ENCODE measurements at places on chromosomes 4 and X.
A peak's percentile ranks its signal among the peaks of the same experiment; 100 is the strongest.

- DNase-seq, result no peak
Observed at GRCh38 chr4:145301386-145302080, 121.1 kb upstream of the OTUD4 start.

GRCh38 chr4:8077181-8078108 lies 81.2 kb downstream of the ABLIM2 start:
- DNase-seq, result no peak

DNA sequence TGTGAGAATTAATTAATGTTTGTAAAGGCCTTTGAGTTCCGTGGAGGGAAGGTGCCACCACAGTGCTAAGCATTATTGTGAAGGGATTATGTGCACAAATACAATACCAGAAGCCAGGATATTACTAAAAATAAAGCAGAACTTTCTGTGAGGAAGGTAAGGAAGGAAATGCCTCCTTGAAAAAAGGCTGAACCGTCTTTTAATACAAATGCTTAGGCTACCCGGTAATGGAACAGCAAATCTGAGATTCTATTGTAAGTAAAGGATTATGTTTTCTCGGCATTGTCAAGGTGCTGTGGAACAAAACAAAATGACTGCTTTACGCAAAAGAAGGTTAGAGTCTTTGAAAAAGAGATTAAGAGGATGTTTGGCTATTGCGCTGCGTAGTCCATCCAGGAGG lies 57.9 kb upstream of the SPRY1 start:
- no peak for DNase-seq

GRCh38 chr4:113483131-113483530 lies 278.4 kb downstream of the CAMK2D start:
- no peak for DNase-seq

DNA sequence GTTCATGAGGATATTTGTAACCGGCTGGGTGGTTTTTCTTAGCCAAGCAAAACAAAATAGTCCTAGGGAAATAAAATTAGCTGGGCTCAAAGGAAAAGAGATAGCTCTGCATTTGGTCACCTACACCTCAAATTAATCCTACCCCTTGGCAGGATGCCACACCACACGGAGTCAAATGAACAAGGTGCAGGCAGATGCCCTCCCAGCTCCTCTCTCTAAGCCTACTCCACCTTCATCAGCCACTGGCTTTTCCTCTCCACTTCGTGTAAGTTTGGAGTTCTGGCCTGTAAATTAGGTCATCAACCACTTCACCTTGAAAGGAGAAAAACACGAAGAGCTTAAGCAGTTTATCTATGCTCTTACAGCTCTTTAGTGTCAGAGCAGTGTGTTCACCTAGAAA lies 1.4 kb downstream of the DDIT4L start:
- DNase-seq, result no peak

GRCh38 chr4:75040703-75041102 lies 107.8 kb downstream of the PARM1 start:
- no peak for DNase-seq

GRCh38 chr4:162170509-162170908 lies 6.7 kb upstream of the FSTL5 start:
- DNase-seq, result no peak

DNA sequence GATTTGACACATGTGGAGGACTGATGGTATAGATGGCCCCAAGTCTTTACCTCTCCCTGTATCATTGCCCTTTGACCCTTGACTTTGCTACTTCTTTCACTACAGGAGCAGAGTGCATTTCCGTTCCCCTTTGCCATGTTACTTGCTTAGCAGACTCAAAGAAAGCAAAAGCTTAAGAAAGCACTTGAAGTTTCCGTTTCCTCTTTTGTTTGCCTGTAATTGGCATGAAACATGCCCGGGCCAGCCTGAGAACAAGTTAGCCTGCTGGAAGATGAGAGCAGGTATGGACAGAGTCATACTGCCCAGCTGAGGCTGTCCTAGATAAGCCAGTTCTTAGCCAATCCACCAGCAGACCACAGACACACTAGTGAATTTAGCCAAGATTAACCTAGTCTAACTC lies 206.0 kb downstream of the BCOR start:
- DNase-seq, result no peak

DNA sequence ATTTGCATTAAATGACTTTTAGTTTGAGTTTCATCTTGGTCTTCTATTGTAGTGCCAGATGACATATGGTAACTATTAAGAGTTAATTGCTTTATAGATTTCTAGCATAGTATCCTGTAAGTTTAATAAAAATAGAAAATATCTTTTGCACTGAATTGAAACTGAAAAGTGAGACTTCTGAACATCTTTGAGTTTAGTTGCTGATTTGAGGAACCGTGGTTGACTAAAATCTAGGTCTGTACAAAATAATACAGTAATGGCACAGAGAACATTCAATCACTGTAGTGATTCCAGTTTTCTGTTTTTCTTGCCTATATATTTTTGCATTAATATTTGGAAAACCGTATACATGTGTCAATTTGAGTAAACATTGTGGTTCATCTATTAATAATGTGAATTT lies 60.7 kb downstream of the SPATA4 start:
- no peak for DNase-seq

DNA sequence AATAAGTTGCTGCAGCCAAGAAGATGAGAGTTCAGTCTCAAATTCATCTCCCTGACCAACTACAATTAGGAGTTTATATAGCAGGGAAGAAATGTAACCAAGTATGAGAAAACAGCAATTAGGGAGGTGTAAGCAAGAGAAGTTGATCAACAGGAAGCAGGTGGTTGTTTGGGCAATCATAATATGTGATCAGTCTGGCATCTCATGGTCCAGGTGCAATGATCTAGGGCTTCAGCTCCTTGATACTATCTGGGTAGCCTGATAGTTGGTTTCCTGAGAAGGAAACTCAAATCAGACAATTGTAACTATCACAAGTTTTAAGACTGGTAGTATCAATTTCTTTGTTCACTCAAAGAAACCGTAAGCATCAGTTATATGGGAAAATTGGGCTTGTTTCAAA lies 1574.3 kb upstream of the PABPC4L start:
- no peak for DNase-seq

DNA sequence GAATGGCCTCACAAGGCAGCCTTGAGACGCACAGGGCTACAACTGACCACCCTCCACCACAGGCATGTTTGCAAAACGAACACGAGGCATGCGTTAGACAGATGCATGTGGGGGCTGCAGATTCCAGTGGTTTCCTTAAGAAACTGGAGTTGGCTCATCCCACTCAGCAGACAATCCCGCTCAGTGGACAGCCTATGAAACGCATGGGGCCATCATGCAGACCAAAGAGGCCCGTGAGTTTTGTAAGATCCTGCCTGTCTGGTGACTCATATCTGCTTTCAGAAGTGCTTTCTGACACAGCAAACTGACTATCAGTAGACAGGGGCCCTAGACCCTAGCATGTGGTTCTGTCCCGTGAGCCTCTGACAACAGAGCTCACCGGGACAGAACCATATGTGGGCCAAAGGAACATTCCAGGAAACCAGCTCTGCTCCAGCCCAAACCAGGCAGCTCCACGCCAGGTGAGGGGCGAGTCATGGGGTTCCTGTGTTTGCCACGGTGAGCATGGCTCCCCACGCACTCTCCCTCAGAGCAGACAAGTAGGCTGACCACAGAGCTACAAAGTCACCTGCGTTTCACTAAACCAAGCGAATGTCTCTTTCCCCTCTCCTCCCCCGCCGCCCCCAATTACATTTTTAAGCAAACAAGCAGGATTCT lies 74.4 kb downstream of the MTMR1 start:
- DNase-seq, result no peak

DNA sequence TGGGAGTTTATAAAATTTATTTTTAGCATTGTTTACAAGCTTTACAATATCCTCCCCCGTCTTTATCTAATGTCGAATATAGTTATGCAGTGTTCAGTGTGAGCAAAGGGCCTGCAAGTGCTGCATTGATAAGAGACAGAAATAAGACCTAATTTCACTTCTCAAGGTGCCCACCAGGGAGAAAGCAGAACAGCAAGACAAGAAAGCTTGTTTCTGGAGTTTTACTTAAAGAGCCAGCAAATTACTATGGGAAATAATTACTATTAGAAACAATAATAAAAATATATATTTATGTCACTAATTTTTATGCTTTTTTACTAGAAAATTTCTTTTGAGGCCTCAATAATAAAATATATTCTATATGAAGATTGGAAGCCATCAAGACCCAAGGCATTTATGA lies 2677.7 kb downstream of the ARAP2 start:
- no peak for DNase-seq

GRCh38 chrX:101357166-101357795 lies 8.7 kb upstream of the TIMM8A start:
- peak; percentile 14 for DNase-seq

GRCh38 chrX:8971116-8971515 lies 62.8 kb downstream of the FAM9B start:
- DNase-seq, result peak; percentile 48

DNA sequence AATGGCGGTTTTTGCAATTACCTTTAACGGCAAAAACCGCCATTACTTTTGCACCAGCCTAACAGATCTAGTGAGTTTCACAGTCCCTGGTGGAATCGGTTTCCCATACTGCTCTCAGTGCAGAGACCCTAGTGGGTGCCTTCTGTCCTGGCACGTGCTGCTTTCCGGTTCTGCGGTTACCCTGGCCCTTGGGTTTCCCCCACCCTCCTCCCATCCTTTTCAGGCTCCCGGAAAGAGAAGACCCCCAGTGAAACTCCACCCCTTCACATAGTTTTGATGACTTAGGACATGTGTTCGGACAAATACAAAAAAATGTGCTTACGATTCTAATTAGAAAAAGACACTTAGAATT lies 36.9 kb downstream of the NLGN3 start:
- no peak for DNase-seq

DNA sequence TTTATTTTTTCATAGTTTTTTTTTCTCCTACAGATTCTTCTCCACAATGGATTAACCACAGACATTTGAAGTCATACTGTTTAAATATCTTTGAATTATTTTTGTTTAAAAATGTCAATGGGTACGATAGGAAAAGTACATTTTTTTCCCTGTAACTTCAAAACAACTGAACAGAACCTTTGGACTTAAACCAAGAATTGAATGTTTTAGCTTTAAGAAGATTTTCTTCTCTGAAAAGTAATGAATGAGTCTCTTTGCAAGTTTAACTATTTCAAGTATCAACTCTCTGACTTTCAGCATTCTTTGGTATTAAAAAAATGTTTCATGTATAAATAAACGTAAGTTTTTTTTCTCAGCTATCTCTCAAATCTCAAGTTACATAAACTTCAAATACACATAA lies 364.3 kb downstream of the FBXO8 start:
- DNase-seq, result no peak

DNA sequence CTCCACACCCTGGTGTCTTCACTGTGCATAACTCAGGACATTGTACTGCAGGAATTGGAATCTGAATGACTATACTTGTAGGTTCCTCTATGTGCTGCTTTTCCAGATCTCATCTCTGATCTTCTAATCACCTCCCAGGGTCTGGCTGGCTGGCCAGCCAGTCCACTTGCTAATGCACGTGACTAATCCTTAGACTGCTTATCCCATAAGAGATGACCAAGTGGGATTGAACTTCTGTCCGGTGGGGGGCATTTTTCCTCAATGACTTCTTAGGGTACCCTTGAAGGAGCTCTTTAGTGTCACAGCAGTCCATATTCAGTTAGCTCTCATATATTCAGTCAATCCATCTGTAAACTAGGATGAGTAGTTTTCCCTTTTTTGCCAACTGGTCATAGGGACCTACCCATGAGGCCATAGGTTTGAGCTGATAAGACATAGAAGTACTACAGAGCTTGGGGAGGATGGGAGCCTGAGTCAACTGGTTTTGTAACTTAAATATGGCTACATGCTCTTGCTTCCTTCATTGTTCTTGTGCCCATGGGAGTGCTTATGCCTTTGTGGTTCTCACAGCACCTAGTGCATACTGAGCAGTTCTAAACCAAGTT lies 71.9 kb upstream of the WDR1 start:
- DNase-seq, result no peak

GRCh38 chrX:129665916-129666644 lies 11.3 kb upstream of the APLN start:
- peak; percentile 76 for DNase-seq

- no peak for DNase-seq
Observed at GRCh38 chr4:180710628-180711337, 1532.4 kb upstream of the TENM3 start.

DNA sequence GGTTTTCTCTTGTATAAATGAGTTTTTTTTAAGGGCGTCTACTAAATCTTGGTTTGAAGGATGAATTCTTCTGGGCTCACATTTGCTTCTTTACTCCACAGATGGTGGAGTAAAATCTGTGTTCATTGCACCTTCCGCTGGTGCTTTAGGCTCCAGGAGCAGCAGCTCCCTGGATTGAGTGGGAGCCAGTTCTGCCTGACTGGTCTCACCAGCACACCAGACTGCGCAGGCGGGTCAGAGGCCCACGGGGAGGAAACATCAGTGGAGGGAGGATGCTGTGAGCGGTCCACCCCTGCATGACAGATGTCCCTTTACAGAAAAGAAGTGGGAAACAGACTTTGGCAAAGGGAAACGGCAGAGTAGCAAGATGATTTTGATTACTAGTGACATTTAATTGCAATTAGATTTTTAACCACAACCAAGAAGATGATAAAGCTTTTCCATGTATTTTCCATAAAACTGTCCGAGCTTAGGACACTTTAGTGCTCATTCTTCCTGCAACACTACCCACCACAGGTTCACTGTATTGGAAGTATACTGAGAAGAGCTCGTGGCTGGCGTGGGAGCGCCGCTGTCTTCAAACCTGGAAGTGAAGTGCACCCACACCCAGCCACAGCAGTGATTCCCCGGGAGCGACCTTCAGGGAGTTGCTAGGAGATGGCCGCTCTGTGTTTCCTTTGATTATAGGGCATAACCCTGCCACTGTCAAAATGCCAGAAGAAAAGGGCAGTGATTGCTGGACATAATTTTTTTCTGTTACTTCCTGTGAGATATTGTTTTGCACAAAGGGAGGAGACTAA lies 95.2 kb downstream of the SORBS2 start:
- no peak for DNase-seq

DNA sequence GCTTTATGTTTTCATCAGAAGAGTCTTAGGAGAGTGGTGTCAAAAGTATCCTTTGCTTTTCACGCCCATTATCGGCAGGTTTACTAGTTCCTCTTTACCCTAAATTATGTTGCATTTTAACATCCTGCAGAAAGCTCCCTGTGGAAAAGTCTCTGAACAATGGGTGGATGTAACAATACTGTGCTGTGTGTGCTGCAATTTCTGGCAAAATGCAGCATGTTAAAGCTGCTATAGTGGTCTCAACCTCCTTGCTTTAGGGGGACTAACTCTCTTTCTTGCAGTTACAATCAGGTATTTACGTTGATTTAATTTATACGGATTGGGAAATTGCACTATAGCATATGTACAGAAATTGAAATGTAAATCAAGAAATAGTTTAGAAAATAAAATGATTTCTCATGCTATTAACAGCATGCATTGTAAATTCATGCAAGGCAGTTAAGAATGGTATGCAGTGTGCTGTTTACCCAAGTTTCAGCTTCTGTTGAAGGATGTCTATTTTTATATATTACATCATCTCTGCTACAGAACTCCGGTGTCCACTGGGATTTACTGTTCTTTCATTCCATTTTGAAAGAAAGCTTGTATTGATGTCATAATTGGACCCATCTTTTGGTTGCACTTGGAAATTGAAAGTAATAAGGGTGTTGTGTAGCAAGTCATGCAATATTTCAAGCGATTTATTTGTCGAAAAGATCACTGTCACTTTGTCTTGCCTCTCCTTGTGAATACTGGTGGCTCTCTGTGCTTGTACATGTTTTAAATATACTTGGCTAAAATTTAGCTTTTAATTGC lies 145.7 kb downstream of the RAPGEF2 start:
- peak; percentile 38 for DNase-seq

All from NCI-H460 (cell line).